ENCODE measurements at places on chromosomes 11 and 22.

- no peak for DNase-seq
Measured at GRCh38 chr11:69985641-69986439, 92.3 kb upstream of the ANO1 start.

- no peak for DNase-seq
Measured at GRCh38 chr11:67354075-67355022, 1.0 kb upstream of the POLD4 start.

DNA sequence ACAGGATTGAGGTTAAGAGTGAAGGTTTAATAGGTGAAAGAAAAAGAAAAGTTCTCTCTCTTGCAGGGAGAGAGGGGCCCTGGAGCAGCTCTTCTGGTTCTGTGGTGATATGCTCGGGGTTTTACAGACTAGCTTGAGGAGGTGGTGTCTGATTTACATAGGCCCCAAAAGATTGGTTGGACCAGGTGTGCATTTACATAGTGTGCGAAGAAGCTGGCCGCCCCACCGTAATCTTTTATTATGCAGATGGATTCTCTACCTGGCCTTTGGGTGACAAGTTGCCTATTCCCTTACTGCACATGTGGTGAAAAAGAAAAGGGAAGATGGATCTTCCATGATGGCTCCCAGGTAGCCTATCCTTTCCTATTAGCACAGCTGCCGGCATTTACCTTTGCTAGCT is 219.9 kb upstream of the GRIA4 start:
- no peak for DNase-seq

DNA sequence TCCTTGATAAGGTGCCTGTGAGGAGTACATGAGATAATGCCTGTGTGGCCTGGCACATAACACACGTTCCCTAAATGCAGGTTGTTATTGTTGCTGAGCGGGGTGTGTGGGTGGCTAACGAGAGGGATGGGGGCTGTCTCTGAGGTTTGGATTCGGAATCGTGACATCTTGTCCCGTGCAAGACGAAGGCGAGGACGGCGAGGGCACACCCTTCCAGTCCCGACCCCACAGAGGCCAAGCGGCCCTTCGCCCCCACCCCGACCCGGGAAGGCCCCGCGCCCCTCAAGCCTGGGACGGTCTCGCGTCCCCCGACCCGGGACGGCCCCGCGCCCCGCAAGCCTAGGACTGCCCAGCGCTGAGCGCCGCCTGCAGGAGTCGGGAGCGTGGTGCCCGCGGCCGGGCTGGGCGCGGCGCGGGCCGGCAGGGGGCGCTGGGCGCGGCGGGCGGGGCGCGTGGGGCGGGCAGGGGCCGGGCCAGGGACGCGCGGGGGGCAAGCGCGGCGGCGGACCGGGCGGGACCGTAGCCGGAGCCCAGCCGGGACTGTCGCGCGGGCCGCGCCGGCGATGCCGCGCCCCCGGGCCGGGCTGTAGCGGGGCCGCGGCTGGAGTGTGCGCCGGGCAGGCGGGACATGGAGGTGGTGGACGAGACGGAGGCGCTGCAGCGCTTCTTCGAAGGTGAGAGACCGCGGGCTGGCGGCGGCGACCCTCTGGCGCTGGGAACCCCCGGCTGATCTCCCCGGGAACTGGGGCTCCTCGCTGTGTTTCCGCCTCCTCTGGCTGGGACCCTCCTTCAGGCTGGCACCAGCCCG is at the start of gene MYRF:
Gene MYRF, plus strand, starts transcription at position 520 of the 808 bp plus-strand sequence. Its CDS starts 109 bp downstream, at position 629.
- DNase-seq = peak; percentile 52

- no peak for DNase-seq
Measured at GRCh38 chr11:44868021-44868420, 82.7 kb downstream of the TP53I11 start.

DNA sequence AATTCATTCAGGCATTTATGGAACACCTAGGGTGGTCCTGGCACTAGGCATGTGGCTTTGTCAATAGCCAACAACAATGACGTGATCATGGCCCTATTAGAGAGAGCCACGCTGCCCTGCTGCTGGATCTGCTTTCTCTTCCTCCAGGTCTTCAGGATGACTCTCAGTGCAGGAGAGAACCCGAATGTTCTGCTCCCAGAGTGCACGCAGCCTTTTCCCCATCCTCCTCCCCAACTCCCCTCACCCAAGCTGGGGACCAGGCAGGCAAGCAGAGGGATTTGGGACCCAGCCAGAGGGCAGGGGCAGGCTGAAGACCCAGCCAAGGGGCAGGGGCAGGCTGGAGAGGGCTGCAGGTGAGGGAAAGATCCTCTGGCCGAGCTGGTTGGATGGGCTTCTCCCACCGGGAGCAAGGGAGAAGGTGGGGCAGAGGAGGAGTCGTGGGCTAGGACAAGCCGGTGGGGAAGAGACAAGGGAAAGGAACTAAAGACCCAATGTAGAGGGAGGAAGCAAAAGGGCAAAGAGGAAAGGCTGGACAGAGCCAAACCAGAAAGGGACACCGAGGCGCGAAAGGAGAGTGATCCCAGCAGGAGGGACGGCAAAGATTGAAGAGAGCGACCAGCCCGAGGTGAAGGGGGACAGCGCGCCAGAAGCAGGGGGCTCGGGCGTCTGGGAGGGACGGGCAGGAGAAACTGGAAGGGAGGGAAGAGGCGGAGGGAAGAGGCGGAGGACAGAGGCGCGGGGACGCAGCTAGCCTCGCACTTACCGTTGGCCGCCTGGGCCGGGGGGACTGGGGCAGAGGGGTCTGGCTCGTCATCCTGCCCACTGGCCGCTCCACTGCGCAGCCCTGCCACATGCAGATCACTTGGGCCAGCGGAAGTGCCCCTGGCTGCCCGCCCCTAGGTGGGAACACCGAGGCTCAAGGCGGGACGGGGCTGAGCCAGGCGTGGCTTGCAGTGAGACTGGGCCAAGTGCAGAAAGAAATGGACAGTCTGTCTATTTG is at the start of gene KCTD14:
Gene KCTD14, minus strand, starts transcription at position 880 of the 1,000 bp plus-strand sequence. Its CDS starts 27 bp downstream, at position 853.
- peak; percentile 19 for DNase-seq

GRCh38 chr22:49555526-49555925 is 272.1 kb downstream of the BRD1 start:
- no peak for DNase-seq

- DNase-seq = no peak
Measured at GRCh38 chr11:122811721-122812120, 26.6 kb upstream of the CRTAM start.

- no peak for DNase-seq
Measured at GRCh38 chr11:119531056-119531455, 108.1 kb upstream of the THY1 start.

DNA sequence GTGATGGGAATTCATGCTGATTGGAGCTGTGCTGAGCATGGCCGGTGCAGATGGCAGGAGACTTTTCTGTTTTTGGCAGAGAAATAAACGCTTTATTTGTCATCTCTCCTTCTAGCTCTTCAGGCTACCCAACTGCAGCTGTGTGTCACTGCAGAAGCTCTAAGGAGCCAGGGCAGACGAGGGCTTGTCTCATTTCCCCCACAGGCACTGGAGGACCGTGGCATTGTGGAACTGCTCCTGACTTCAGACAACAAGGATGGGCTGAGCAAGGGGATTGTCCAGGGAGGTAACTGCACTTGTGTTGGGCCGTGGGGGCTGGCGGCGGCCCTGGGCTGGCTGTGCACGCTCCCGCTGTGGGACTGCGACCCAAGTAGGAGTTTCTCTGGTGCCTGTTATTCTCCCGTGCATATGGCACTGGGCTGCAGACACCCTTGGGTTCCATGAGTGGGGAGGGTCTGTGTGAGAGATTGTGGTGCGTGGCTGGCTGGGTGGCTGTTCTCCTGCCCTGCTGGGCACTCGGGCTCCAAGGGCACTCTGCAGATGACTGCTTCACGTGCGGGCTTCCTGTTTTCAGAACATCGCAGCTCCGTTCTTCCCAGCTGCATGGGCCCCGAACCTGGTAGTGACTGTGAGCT is 27.2 kb downstream of the GLB1L2 start:
- DNase-seq = no peak

GRCh38 chr11:26865703-26866102 is 128.2 kb upstream of the FIBIN start:
- no peak for DNase-seq

DNA sequence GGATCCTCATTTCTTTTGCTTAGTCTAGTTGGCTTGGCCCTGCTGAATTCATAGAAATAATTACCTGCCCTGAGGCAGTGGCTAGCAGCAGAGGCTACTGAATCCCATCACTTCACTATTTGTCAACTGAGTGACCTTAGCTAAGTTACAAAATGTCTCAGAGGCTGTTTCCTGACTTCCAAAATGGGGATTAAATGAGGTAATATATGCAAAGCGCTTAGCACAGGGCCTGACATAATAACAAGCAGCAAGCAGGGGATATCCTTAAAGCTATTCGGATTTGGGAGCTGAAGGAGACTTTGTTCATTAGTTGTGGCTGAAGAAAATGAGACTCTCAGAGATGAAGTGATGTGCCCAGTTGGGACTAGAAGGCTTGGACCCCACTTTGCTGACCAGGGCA is 2.8 kb downstream of the NRGN start:
- DNase-seq = no peak

All from NCI-H1436 (cell line).